ENCODE measurements at places on chromosomes 13 and 19. TPM values are rescaled to one million over a fixed set of nuclear protein-coding genes. Genes with fewer than 3 reads are reported as not detected.

GRCh38 chr13:35496761-35497386, 20.4 kb upstream of the MAB21L1 start:
- no peak for DNase-seq

DNA sequence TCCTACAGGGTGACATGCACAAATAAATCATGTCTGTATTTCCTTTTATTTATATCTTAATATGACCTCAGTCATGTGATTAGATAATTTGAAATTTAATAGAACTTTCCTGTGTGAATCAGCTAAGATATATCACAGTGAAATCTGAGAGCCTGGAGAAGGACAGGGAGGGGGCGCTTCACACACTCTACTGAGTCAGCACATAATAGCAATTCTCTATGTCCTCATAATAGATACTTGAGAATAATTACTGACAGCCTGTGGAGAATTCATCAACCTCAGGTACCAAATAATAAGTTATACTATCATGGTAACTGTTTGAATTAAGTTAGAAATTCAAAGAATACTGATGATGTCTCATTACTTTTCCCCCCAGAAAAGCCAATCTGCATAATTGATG, 98.0 kb upstream of the SLC10A2 start:
- DNase-seq = no peak

DNA sequence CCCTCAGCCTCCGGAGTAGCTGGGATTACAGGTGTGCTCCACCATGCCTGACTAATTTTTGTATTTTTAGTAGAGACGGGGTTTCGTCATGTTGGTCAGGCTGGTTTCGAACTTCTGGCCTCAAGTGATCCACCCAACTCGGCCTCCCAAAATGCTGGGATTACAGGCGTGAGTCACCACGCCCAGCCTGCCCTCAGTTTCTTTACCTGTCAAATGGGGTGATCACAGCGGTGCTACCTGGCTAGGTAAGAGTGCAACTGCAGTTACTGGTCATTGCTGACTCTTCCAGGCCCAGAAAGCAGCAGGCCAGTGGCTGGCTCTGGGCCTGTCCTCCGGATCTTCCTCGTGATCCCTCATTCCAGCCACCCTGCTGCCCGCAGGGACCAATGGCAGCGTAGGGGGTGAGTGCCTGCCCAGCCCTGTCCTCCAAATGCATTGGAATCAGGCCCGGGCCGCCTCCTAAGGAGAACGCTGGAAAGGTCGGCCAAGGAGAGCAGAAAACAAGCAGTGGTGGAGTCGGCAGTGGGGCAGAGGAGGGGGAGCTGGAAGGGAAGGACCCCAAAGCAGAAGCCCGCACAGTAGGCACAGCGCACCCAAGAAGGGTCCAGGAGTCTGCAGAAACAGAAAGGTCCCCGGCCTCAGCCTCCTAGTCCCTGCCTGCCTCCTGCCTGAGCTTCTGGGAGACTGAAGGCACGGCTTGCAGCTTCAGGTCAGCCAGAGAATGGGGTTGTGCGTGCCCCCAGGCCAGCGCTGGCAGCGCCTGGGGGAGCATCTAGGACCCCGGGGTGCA, 1.8 kb upstream of the SLC27A1 start:
- no peak for DNase-seq

- no peak for DNase-seq
Observed at GRCh38 chr13:78197231-78197630, 278.6 kb upstream of the EDNRB start.

- DNase-seq = no peak
Observed at GRCh38 chr19:35442091-35442490, 6.0 kb upstream of the FFAR2 start.

GRCh38 chr19:16330368-16330801, 5.8 kb downstream of the KLF2 start:
- DNase-seq = no peak

- no peak for DNase-seq
Observed at GRCh38 chr13:112441226-112441625, 65.1 kb downstream of the SPACA7 start.

- peak; percentile 99 for DNase-seq
Observed at GRCh38 chr19:47112997-47113849, at the start of gene ZC3H4. Gene ZC3H4 (minus strand): TSS chr19:47113776. CDS start chr19:47112584, 1,192 bp downstream.

- DNase-seq = no peak
Observed at GRCh38 chr19:34644991-34645461, 31.9 kb downstream of the SCGB2B2 start.

DNA sequence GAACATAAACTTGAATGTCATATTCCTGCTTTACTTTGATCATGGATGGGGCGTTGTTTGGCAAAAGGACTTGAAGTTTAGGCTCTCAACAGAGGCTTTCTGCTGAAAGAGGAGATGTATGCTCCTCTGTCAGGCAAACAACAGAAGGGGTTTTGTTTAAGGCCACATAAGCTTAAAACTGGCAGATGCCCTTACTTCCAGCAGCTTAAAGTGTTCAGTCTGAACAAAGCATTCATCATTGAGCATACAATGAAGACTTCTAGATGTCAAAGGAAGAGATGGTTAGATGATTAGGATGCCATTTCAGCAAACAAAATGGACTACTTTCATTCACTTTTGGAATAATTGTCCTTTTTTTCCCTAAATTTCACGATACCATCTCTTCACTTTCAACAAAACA, 484.5 kb downstream of the SLITRK6 start:
- no peak for DNase-seq

GRCh38 chr19:1181606-1182005, 7.5 kb upstream of the SBNO2 start:
- DNase-seq = no peak

DNA sequence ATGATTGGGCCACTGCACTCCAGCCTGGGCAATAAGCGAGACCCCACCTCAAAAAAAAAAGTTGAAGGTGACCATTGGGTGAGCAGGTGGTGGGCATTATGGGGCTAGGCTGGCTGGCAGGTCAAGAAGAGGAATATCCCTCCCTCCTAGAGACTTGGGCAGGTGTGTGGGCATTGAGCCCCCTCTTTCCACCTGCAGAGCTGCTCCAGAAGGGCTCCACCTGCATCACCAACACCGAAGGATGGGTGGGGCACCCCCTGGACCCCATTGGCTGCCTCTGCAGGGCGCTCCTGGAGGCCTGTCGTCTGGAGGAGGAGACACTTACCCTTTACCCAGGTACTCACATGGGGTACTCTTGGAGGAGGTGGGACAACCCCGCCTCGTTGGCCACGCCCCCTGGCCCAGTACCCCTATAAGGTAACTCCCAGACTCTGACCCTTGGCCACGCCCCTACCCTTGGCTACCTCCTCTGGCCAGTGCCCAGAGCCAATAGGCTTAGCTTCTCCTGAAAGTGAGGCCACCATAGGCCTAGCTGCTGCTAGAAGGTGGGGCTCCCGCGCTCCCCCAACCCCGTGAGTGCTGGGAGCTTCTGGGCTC, 21.9 kb downstream of the ZSWIM4 start:
- no peak for DNase-seq

DNA sequence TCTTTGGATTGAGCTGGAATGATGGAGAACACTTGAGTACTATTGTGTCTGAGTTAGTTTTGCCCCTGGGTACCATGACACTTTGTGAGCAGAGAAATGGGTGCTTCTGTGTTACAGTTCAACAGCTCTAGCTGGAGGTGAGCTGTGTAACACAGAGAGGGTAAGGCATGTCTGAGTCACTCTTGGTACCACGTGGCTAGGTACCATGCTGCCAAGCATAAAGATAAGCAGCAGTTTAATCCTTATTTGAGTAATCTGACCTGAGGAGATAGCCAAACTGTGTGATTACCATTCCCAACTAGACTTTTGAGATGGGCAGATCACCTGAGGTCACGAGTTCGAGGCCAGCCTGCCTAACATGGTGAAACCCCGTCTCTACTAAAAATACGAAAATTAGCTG, 122.0 kb downstream of the OLFM4 start:
- DNase-seq = no peak

DNA sequence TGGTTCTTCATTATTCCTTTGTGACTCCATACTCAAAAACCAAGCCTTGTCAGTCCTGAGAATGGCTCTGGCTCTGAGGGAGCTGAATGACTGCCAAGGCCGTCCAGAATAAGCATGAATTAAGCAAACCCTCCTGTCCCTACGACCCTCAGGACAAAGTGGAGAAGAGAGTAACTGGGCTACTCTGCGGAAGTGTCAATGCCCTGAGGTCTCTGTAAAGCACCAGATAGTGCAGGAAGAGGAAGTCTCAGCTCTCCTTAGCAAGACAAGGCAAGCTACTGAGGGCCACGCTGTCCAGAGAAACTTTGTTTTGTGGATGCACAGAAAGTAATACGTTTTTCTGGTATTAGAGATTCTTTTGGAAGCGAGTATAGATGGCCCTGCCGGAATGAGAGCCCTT, 94.1 kb downstream of the RNASEH2B start:
- no peak for DNase-seq

GRCh38 chr13:112067871-112068539, 1.1 kb downstream of the SOX1 start:
- DNase-seq = no peak

DNA sequence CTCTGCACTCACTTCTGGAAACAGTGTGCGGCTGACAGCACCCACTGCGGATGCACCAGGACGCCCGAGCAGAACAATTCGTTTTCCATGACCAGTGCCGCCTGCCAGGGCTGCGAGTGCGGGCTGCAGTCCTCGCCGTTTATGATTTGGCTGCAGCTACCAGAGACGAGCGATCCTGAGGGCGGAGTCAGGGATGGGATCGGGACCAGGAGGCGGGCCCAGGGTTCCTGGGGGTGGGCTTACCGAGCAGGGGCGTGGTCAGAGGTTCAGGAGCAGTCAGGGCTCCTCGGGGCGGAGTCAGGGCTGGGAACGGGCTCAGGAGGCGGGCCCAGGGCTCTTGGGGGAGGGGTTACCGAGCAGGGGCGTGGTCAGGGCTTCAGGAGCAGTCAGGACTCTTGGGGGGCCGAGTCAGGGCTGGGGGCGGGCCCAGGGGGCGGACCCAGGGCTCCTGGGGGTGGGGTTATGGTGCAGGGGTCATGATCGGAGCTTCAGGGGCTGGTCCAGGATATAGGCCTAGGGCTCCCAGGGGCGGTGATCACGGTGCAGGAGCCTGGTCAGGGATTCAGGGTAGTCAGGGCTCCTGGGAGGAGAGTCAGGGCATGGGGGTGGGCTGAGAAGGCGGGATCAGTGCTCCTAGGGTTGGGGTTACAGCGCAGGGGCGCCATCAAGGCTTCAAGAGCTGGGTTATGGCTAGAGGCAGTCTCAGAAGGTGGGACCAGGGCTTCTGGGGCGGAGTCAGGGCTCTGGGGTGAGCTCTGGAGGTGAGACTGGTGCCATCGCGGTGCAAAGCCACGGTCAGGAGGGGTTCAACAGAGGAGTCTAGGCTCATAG, 1.7 kb downstream of the KLK4 start:
- DNase-seq = peak; percentile 85

CEACAM21 gene
- total RNA-seq = 74.1 TPM

CLEC17A gene
- not detected for total RNA-seq

POU2F2 gene
- 5.7 TPM for total RNA-seq

AZU1 gene
- total RNA-seq = 0.21 TPM

ADGRE3 gene
- total RNA-seq = not detected
